ENCODE measurements at places on chromosomes 2 and 18.
A peak's percentile ranks its signal among the peaks of the same experiment; 100 is the strongest.

DNA sequence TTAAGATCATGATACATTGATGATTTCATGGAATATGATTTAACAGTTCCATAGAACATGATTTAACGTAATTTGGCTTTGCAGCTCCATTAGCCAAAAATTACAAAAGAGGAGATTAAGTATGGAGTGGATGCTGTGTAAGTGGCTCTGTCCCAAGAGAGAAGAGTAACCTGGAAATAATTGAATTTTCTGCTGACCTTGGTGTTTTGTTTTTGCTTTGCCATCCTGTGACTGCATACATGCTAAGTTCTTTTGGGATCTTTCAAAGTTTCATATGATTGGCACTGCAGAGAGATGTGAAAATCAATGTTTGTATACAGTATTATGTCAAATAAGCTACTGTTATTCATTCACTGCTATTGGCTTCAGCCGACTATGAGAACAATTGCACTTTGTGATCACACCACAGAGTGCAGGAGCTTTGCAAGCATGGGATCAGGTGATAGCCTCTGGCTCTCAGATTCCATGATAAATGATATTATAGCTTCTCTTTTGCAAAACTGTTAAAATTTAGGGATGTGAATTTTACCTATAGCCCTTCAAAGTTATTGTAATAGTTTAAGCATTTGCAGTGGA lies 46.1 kb upstream of the TMEM87B start:
- no peak for DNase-seq

- no peak for DNase-seq
Observed at GRCh38 chr2:20180676-20181648, 44.0 kb downstream of the SDC1 start.

DNA sequence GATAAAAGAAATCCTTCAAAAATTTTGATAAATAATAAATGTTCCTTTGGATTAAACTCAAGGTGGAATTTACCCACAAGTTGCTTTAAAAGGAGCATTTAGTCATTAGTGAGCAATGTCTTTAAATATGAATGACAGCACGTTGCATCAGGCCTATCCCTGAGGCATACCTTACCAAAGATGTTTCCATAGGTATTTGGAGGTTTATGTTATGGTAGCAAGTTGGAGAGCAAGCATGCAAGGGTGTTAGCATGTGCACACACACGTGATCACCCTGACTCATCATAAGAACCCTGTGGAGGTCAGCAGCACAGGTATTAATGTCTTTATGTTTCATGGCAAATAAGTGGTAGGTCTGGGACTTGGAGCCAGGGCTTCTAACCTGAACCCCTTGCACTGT lies 159.9 kb downstream of the ACTR3 start:
- DNase-seq = no peak

- no peak for DNase-seq
Observed at GRCh38 chr2:60312618-60313017, 240.8 kb downstream of the BCL11A start.

DNA sequence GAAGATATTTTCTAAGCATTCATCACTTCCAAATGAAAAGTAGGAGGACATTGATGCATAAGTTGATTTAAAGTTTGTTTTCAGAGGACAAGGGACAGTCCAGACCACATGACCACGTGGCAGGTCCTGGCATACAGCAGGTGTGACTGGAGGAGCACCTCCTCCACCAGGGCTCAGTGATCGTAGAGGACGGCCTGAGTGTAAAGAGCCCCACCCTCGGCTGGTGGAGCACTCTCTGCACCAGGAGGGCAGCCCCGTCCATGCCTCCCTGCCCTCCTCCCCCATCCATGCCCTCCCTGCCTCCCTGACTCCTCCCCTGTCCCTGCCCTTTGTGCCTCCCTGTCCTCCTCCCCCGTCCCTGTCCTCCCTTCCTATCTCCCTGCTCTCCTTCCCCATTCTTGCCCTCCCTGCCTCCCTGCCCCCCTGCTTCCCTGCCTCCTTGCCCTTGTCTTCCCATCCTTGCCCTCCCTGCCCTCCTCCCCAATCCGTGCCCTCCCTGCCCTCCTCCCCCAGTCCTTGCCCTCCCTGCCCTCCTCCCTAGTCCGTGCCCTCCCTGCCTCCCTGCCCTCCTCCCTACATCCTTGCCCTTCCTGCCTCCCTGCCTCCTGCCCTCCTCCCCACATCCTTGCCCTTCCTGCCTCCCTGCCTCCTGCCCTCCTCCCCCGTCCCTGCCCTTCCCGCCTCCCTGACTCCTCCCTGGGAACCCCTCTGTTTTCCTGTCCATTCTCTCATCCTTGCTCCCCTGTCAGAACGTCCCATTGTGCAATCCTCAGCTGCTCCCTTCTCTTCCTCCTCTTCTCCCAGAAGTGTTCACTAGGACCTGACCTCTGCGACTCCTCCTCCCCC lies 47.9 kb downstream of the ANKMY1 start:
- no peak for DNase-seq

DNA sequence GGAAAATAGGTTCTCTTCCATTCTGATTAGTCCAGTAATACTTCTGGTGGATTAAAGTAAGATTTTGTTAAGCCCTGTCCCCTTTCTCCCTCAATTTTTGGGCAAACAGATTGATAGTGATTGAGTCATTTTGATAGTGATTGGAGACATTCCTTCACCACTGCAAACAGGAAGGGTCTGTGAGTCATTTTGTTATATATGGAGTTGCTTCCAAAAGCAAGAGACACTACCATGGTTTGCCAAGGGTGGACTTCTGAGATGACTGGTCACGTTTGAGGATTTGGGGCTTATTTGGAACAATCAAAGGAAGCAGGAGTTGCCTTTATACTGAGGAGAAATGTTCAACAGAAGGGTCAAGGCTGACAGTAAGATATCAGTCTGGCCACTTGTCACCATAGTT lies 249.9 kb downstream of the PARD3B start:
- DNase-seq = no peak

GRCh38 chr2:64478502-64479230 lies 24.7 kb downstream of the LGALSL start:
- peak; percentile 9 for DNase-seq

GRCh38 chr2:103986001-103986400 lies 867.9 kb upstream of the POU3F3 start:
- no peak for DNase-seq

GRCh38 chr2:150214626-150215025 lies 272.8 kb downstream of the RND3 start:
- DNase-seq = no peak

DNA sequence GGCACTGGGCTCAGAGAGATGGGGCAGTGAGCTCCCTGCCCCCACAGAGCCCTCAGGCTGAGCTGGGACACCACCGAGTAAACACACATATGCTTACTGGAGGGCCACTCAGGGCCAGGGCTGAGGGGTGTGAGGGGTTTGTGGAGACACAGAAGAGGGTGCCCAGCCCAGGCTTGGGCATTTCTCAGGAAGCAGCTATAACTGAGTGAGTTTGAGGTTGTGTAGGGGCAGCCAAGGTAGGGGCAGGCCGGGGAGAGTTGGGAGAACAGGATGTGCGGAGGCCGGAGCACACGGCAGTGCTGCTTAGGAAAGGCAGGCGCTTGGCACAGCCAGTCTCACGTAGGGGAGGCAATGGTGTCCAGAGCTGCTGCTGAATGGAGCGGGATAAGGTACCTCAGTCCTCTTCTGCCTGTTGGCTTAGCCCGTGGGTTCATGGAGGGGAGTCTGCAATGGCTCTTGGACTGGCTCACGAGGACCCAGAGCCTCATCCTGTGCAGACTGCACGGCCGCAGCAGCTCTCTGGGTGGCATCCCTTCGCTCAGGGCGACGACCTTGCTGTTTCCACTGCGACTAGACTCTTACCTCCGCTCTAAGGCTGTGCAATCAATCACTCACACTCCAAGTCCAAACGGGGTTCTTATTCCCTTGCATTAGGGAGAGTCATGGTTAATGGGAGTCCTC lies 466.1 kb upstream of the HS6ST1 start:
- DNase-seq = no peak

GRCh38 chr18:78716022-78716421 lies 263.6 kb upstream of the SALL3 start:
- no peak for DNase-seq
